Activated T-cell treated with anti-CD3 and anti-CD28 coated beads, Interleukin-2, amount 50 U/mL, for 72 hours (primary cell): ENCODE measurements at places on chromosomes 1 and 21. TPM values are rescaled to one million over a fixed set of nuclear protein-coding genes. Genes with fewer than 3 reads are reported as not detected.

SPRR1A gene
- not detected for total RNA-seq

SHISA4 gene
- total RNA-seq = 0.94 TPM

OR2T33 gene
- not detected for total RNA-seq

KCNN3 gene
- total RNA-seq = 0.42 TPM

COPA gene
- total RNA-seq = 198 TPM

AMPD1 gene
- total RNA-seq = not detected

PAFAH2 gene
- total RNA-seq = 10.1 TPM

RGS13 gene
- total RNA-seq = not detected

GABRD gene
- total RNA-seq = not detected

FMO5 gene
- total RNA-seq = 0.46 TPM

AMIGO1 gene
- total RNA-seq = 2.6 TPM

RNF186 gene
- not detected for total RNA-seq

SPATA1 gene
- 2.3 TPM for total RNA-seq

CDKN2C gene
- total RNA-seq = 11.2 TPM

NCAM2 gene
- total RNA-seq = not detected

S100A5 gene
- total RNA-seq = 4.4 TPM

HRNR gene
- not detected for total RNA-seq

PEX14 gene
- total RNA-seq = 30.2 TPM

CLCA4 gene
- not detected for total RNA-seq

MTMR11 gene
- total RNA-seq = 9.2 TPM

MYOG gene
- total RNA-seq = not detected

SFN gene
- 0.86 TPM for total RNA-seq

CALML6 gene
- total RNA-seq = 1.8 TPM

SYNC gene
- not detected for total RNA-seq

LRRC38 gene
- total RNA-seq = not detected

CELA3A gene
- not detected for total RNA-seq

SLAMF9 gene
- total RNA-seq = not detected

OR6N2 gene
- not detected for total RNA-seq

DAP3 gene
- total RNA-seq = 135 TPM

EXO1 gene
- total RNA-seq = 56.2 TPM

ZNF362 gene
- 23.9 TPM for total RNA-seq

FAM163A gene
- not detected for total RNA-seq

WNT4 gene
- not detected for total RNA-seq

FASLG gene
- total RNA-seq = 3.9 TPM

MROH9 gene
- not detected for total RNA-seq

CFHR5 gene
- total RNA-seq = not detected

DPYD gene
- total RNA-seq = 18.2 TPM

GPR157 gene
- total RNA-seq = 5.9 TPM

IL12RB2 gene
- total RNA-seq = 128 TPM

RAVER2 gene
- 3.0 TPM for total RNA-seq

LYPD8 gene
- total RNA-seq = not detected
